NCI-H748 treated with DMSO at 0.1 percent for 48 hours (cell line): ENCODE measurements at places on chromosomes 11 and 22.

- no peak for DNase-seq
Observed at GRCh38 chr11:119345685-119346084, 820 bp downstream of the MFRP start.

DNA sequence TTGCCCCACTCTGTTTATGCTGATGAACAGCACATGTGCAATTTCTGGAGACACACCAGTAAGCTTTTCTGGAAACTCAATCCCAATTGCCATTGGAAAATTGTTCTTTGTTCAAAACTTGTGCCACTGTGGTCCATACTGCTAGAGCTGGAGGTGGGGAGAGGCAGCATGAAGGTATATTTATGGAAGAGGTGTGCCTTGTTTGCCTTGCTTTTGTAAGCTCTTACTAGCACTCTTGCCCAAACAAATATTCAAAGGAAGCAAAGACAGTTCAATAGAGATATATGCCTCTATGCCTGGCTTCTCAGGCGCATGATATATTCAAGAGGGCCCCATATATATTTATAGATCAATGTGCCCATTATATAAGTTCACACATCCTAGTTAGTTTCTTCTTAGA lies 42.7 kb downstream of the TIMP3 start:
- no peak for DNase-seq

DNA sequence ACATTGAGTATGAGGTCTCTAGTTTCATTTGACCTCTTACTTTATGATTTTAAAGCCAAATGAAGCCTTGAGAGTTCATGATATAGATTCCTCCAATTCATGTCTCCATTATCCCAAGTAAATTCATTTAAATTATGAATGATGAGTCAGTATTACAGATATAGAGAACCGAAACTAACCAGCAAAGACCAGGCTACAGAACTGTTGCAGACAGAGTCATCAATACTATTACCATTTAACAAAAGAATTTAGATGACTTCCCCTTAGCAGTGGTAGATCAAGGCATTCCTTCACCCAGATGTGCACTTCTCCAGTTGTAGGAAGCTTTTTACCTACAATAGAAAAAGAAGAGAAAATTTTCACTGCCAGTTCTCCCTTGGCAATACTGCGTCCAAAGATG lies 11.8 kb upstream of the CCDC89 start:
- no peak for DNase-seq

- no peak for DNase-seq
Observed at GRCh38 chr11:57134284-57134683, 47.5 kb upstream of the LRRC55 start.

- no peak for DNase-seq
Observed at GRCh38 chr22:17349172-17349571, 20.1 kb upstream of the CECR2 start.

DNA sequence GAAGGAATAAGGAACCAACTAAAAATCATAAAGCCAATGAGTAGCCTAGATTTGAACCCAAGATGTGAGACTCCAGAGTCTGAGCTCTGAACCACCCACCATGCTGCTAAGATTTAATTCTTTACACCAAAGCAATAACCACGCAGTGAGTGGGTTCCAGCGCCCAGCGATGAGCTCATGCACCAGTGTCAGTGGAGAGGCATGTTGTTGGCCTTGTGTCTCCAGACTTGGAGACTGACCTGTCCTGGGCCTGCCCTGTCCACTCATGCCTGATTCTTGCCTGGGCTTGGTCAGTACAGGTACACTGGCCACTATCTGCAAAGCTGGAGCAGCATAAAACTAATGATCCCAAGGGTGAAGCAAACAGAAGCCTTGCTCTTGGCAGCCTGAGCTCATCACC lies 53.9 kb upstream of the TIMP3 start:
- no peak for DNase-seq

DNA sequence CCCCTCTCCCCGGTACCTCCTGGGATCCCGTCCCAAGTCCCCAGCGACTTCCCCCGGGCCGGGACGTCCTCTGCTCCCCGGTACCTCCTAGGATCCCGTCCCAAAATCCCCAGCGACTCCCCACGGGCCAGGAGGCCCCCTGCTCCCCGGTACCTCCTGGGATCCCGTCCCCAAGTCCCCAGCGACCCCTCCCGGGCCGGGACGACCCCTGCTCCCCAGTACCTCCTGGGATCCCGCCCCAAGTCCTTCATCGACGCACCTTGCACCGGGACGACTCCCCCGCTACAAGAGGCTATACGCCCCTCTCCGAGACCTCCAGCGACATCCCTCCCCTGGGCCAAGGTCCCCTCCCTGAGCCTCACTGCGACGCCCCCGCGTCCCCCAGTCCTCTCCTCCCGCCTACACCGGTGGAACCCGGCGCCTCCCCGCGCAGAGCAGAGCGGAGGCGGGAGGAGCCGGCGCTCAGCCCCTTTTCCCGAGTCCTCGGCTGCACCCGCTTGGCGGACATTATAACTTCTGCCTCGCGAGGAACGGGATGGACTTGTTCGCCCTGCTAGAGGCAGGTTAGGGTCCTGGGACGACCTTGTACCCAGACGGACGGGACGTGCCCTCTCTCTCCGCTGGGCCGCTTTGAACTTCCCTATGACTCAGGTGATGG lies 912 bp downstream of the KREMEN1 start:
- no peak for DNase-seq

- DNase-seq, result no peak
Observed at GRCh38 chr11:132051704-132052103, 681.3 kb downstream of the NTM start.

DNA sequence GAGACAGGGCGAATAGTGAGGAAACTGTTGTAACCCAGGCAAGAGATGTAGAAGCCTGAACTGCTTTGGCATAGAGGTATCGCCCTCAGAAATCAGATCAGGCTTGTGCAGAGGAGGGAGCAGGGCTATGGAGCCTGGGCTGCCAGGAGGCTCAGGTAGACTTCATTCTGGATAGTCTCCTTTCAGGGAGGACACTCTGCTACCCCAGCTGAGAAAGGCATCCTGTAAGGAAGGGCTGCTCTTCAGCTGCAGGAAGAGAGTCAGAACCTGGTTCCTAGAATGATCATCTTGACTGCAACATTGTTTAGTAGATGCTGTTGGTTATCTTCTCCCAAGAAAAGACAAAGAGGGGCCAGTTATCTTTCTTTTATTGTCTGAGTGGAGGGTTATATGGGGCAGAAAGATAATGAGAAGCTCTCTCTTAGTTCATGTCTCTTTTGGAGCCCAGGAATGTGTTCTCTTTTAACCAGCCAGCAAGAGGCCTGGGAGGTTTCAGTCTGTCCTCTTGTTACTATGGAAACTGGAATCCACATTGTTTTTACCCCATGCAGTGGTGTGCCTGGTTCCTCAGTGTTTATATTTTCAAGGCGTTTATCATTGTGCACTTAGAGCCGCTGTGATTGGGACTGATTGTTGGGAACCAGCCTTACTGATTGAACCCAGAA lies 95.7 kb downstream of the STIM1 start:
- DNase-seq, result no peak

GRCh38 chr11:36465449-36466163 lies 44.5 kb downstream of the TRAF6 start:
- DNase-seq, result no peak

GRCh38 chr11:64070314-64070681 lies 34.6 kb downstream of the FLRT1 start:
- DNase-seq, result no peak

DNA sequence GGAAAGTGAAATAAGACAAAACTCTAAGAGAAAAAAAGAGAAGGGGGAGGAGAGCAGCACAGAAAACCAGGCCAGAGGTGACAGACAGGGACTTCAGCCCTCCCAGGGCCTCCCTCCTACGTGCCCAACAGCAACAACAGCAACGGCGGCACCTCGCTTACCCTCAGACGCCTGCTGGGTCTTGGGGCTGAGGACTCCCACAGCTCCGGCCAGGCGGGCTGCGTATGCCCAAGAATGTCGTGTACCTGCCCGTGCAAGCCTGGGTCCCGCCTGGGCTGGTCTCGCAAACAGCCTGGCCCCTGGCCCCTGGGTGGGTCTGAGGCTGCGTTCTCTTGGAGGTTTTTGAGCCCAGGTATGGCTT lies 30.5 kb downstream of the ARAP1 start:
- no peak for DNase-seq

DNA sequence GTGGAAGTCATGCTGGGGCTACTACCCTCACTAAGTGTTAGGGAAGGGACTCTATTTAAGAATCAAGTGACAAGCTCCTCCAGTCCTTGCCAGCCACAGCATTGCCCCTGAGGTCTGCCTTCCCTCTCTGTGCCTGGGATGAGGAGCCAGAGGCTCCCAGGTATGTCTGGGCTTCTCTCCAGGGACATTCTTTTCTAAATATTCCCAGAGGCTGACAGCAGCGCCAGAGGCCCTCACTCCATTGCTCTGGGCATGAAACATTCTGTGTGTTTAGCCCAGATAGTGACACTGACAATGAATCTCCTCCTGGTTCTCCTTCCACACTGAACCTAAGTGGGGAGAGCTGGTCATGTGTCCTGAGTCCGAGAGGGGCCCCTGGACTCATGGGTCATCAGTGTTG lies 2.2 kb downstream of the OR51E1 start:
- no peak for DNase-seq

DNA sequence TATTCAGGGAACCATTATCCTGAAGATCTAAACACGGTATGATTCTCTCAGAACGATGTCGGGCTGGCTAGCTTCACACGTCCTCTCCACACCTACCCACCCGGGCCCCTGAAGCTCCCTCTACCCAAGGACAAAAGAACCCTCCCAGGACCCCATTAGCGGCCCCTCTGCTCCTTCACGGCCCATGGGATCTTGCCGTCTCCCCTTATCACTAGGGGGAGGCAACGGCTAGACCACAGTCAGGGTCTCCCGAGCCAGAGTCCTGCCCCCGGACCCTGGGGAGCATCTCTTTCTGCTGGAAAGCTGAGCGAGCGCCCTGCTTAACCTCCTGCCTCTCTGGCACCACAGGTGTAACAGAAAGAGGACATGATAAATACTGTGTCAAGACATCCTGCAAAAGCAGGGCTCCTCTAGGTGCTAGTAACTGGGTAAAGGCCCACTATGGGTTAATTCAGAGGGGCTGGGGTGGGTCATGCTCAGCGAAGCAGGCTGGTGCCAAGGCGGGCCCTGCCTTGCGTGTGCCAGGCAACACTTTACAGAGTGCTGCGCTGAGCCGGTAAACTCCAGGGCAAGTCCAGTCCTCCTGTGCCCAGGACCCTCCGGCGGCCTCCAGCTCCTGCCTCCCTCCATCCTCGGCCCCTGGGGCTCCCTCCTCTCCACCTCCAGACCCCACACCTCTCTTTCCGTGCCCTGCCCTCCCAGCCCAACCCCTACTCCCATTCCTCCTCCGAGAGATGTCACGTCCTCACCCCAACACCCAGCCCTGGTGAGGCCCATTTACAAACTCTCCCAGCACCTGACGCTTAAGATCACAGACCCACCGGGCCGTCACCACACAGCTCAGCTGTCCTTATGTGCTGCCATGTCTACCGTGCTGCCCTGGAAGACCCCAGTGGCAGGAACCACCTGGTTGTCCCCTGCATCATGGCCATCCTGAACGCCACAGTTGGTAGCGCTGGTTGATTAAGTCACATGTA lies 3.0 kb downstream of the TOLLIP start:
- DNase-seq, result no peak

- DNase-seq, result no peak
Observed at GRCh38 chr11:108224911-108225786, 2.3 kb downstream of the ATM start.

- no peak for DNase-seq
Observed at GRCh38 chr11:110022548-110022947, 70.6 kb upstream of the ZC3H12C start.

DNA sequence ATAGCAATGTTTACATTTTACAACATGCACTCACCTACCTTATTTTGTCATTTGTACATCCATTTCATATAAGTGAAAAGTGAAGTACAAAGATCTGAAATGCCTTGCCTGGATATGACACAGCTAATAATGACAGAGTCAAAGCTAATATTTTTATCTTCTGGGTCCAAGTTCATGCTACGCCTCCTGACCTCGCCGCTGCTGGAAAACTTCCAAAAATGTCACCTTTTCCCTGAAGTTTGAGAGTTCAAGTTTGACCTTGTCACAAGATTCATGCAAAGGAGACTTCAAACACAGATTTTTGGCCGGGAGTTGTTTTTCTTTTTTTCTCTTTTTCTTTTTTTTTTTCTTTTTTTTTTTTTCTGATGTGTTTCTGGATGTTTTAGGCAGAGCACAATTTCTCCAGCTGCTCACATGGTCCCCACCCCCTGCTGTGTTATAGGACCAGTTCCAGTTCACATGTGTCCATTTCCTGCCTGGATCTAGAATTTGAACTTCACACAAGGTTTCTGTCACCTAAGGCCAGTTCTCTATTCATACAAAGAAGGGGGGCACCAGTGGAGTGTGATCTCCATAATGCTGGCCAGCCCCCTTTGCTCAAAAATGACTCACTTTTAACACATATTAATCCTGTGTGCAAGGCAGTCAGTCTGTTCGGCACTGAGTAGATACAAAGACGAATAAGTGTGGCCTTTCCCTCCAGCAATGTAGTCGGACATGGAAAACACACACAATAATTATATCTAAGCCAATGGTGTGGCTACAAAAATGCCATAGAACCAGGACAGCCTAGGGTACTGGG lies 546.8 kb downstream of the BUD13 start:
- DNase-seq, result no peak

DNA sequence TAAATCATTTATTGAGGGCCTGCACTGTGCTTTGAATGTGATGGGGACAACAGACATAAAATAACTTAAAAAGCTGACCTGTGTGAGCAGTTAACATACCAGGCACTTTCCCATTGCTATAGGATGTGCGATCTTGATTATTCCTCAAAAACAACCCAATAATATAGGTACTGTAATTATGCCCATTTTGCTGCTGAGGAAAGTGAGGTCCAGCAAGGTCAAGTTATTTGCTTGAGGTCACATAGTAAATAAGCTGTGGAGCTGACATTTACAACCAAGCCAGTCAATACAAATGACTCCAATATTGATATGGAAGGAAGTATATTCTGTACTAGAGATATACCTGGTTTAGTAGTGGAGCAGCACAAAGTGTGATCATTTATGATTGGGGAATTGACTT lies 96.2 kb downstream of the TEAD1 start:
- no peak for DNase-seq

GRCh38 chr11:64545619-64546018 lies 45.4 kb upstream of the SLC22A12 start:
- no peak for DNase-seq

DNA sequence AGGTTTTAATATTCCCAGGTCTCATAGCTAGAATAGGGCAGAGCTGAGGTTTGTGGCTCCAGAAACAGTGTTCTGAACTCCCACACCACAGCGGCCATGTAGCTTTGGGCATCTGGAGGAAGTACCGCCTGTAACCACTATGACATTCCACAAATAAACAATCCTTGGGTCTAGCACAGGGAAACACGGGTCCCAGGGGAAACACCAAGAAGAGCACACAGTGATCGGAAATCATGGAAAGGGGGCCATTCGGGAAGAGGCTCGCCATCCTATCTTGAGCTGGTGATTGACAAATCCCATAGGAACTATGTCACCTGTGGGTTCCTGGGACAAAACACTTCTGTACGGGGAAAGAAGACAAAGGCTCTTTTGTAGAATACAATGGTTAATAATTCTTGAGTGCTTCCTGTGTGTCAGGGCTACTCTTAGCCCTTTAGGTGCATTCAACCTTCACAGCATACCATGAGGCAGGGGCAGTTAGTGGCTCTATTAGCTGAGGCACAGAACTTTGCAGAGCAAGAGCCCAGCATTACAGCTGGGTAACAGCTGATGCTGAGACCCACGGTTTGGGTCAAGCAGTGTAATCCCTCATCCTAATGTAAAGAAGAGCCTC lies 514.2 kb downstream of the NTM start:
- no peak for DNase-seq

- DNase-seq, result no peak
Observed at GRCh38 chr11:123392844-123393243, 37.2 kb upstream of the GRAMD1B start.
